Epithelial cell of prostate (primary cell): ENCODE measurements at places on chromosomes 6 and 20.

DNA sequence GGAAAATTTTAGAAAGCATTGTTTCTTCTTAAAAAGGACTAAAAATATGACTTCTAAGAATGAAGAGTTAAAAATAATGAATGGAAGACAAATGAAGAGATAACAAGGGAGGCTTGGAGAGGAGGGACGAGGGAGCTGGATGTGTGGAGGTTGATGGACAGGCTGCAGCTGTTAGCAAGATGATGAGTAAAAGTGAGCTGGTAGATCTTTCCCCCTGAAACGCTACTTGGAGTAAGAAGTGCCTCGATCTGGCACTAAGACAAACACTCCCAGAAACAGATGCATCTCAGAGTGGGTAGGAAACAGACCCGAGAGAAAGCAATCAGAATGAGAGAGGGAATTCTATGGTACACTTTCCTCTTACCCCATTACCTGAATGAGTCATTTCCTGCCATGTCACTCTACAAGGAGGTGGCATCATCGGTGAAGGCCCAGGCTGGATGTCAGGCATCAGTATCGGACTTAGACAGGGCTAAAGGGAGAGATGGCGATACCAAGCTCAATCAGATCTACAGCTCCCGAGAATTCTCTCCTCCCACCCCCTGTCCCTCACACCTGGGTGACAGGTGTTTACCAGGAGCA, 154.1 kb upstream of the BMP2 start:
- DNase-seq: no peak

- no peak for DNase-seq
These were observed 232.3 kb upstream of the ECI2 start for GRCh38 chr6:4367643-4368042.

GRCh38 chr6:110934381-110934898, 24.1 kb upstream of the GTF3C6 start:
- DNase-seq: no peak

DNA sequence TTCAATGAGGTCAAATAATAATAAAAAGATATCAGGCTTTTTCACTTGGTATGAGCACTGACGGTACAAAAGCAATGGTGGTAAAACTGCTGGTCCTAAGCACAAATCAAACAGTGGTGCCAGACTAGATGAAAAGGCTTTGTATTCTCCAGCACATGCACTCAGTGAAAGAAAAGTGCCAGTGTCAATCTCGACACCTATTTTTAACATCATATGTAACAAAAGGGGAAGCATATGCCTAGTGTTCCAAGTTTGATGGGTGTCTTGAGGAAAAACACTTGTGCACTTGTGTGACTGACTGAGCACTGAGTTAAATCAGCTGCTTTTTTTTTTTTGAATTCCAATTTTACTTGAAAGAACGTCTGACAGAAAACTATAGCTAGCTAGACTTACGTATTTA, 27.3 kb downstream of the MED23 start:
- DNase-seq: no peak

DNA sequence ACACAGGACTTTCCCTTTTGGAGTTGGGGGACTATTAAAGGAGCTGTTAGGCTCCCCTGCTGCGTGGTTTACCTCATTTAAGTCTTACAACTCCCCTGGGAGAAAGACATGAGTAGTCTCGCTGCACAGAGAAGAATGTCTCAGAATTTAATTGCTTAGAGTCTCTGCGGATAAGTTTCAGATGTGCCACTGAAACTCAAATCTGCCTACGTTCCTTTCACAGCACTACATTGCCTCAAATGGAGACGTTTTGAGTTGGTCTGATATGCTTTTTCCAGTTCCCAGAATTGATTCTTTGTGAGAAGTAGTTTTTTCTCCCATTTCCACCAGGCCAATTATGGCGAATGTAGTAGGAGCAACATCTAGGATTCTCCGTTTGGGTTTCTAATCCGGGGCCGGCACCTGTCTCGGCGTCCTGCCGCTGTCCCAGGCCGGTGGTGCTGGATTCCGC, 532 bp upstream of the SLC35F1 start:
- no peak for DNase-seq

GRCh38 chr20:1396702-1397101, 3.8 kb upstream of the FKBP1A start:
- no peak for DNase-seq

DNA sequence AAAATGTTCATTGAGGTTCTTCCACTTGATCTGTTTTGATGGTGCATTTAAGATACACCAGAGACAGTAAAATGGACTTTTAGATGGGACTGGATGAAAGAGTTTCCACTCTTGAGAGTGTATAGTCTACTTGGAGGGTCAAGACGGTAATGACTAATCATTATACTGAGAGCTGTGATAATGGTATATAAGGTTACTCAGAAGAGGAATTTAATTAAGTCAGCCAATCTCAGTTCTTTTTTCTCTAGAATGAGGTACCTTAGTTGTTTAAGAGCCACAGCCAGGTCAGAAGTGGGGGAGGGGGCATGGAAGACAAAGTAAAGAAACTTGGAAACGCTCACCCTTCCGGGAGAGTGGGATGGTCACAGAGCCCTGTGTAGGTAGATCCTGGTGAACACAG, 123.9 kb downstream of the MAP3K4 start:
- no peak for DNase-seq

GRCh38 chr6:139588076-139588639, 213.7 kb upstream of the CITED2 start:
- DNase-seq: no peak

- no peak for DNase-seq
These were observed 805 bp upstream of the STX16 start for GRCh38 chr20:58650181-58650775.

- peak; percentile 80 for DNase-seq
These were observed 30.6 kb downstream of the ADGRF4 start for GRCh38 chr6:47729019-47729418.

DNA sequence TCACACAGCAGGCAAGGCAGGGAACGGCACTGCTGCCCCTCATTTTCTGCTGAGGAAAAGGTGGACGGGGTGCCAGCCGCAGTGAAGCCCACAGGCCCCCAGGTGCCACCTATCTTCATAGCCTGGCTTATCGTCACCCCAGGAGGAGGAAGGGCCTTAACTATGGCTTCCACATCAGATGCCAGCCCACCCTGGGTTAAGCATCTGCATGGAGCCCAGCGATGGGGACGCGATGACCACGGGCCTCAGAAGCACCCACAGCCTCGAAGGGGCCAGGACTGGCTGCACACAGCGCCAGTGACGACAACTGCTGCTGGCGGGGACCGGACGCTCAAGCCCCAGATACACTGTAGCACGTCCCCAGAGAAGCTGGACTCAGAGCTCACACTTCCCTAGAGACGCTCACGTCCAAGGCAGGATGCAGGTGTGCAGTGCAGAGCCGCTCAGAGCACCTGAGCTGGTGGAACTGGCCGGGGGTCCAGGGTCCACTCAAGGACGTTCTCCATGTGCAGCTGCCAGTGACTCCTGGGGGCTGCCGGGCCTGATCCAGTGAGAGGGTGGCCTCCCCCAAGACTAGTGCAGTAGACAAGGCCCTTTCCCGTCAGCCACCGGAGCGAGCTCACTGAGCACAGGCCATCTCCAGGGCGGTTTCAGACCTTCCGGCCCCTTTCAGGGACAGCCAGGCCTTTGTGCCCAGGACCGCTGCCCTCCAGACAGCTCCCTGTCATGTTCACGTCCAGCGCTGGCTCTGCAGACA, 83.0 kb downstream of the YTHDF1 start:
- DNase-seq: no peak
